Natural killer cell treated with Interleukin-12 subunit alpha and Interleukin-12 subunit beta and Interleukin-15 and Interleukin-18, amount 100 ng/mL, for 72 hours (primary cell): ENCODE measurements at places on chromosomes 2 and 18. TPM values are rescaled to one million over a fixed set of nuclear protein-coding genes. Genes with fewer than 3 reads are reported as not detected.
A peak's percentile ranks its signal among the peaks of the same experiment; 100 is the strongest.

GRCh38 chr2:118527571-118527970 lies 319.9 kb downstream of the EN1 start:
- no peak for DNase-seq

EHBP1 gene
- total RNA-seq: 34.3 TPM

GRCh38 chr2:219251656-219252055 lies 1.4 kb upstream of the TUBA4B start:
- DNase-seq: no peak

DNA sequence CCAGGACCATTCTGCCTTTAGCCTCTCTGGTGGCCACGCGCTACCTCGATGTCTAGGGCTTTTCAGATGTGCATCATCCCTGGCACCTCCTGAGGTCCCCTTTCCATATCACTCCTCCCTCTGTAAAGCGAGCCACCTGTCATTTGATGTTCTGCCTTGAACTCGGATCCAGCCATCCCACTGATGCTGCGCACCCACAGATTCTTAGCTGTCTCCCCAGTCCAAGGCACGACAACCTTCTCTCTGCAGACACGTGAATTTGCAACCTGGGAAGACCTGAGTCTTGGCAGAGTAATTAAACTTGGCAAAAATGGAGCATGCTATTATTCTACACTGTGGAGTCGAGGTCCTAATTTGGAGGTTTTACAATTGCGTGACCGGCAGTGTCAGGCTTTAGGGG lies 61.9 kb downstream of the NGEF start:
- no peak for DNase-seq

- DNase-seq: no peak
These were observed 115.6 kb upstream of the OTOS start for GRCh38 chr2:240255811-240256703.

ADD2 gene
- 2.3 TPM for total RNA-seq

HOXD12 gene
- not detected for total RNA-seq

MBP gene
- total RNA-seq: 77.6 TPM

NUP35 gene
- 25.6 TPM for total RNA-seq

DCDC2C gene
- total RNA-seq: not detected

GRCh38 chr2:9714630-9715214 lies 83.9 kb upstream of the YWHAQ start:
- peak; percentile 37 for DNase-seq

CYP26B1 gene
- not detected for total RNA-seq

- no peak for DNase-seq
These were observed 66.0 kb upstream of the ST3GAL5 start for GRCh38 chr2:85954590-85955458.

DNA sequence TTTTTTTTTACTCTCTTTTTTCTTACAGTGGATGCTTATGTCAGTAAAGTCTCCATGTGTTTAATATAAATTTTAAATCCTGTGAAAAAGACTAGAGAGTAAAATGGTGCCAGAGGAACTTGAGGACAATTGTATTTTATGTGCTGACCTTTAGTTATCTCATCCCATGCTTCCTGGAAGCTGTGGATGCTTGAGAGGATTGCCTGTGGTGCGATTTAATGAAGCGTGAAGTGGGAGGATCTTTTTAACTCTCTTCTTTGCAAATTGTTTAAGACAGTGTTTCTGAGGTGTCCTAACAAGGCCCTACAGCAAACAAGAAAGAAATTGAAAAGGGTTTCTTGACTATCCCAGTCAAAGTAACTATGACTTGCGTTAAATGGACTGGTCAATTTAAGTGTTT lies 84.2 kb downstream of the DTNA start:
- DNase-seq: no peak
